Activated naive CD4-positive, alpha-beta T cell (primary cell): ENCODE measurements at places on chromosomes 6 and 20.

- DNase-seq = no peak
These were observed 19.2 kb upstream of the FYN start for GRCh38 chr6:111892431-111892830.

GRCh38 chr6:163892824-163893561, 478.5 kb downstream of the QKI start:
- no peak for DNase-seq

DNA sequence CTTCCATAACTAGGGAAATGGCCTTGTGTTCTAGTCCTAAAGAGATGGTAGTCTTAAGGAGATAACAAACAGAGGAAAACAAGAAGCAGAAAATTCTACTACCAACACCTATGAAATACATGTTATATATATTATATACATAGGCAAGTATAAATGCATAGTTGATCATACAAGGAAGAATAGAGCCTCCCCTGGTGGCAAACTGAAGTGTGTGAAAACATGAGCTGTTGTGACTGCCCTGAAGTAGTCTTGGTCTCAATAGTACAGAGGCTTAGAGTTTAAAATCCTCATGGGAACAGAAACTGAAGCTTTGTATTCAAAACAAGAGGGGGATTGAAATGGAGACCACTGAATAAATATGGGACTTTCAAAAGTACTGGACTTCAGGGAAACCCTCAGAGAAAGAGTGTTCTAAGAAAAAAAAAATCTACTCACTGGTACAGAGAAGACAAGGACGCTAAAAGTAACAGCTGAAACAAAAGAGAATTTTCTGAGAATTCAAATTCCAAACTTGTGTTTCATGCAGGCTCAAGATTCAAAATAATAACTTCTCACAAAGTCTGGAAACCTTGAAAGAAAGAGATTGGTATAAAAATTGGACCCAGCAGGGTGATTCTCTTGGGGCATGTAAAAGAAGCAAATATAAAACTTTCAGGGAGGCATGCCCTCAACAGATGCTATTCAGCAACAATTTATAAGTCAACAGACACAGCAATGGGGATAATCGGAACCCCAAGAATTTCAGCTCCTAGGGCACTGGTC, 59.7 kb upstream of the SAMD3 start:
- no peak for DNase-seq

DNA sequence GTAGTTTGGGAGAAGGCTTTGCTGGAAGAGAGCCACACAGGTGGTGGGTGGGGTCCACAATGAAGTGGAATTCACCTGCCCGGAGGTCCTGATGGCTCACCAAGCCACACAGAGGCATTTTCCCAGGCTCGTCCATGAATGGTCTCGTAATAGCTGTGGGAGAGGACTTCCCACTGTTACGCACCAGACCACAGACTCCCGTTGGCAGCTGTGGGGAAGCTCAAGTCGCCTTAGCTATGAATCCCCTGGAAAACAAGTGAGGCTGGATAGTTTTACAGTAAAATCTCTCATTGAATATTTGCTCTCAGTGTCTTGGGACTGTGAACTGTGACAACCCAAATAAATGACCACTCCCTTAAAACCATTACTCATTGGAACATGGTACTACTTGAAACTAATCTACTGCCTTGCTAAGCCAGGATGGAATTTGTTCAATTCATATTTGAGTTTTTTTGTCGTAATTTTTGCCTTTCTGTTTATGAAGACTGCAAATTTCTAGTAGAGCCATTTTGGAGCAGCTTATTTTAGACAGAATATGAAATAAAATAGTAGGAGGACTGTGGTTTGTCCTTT, 79.4 kb downstream of the JAG1 start:
- no peak for DNase-seq

DNA sequence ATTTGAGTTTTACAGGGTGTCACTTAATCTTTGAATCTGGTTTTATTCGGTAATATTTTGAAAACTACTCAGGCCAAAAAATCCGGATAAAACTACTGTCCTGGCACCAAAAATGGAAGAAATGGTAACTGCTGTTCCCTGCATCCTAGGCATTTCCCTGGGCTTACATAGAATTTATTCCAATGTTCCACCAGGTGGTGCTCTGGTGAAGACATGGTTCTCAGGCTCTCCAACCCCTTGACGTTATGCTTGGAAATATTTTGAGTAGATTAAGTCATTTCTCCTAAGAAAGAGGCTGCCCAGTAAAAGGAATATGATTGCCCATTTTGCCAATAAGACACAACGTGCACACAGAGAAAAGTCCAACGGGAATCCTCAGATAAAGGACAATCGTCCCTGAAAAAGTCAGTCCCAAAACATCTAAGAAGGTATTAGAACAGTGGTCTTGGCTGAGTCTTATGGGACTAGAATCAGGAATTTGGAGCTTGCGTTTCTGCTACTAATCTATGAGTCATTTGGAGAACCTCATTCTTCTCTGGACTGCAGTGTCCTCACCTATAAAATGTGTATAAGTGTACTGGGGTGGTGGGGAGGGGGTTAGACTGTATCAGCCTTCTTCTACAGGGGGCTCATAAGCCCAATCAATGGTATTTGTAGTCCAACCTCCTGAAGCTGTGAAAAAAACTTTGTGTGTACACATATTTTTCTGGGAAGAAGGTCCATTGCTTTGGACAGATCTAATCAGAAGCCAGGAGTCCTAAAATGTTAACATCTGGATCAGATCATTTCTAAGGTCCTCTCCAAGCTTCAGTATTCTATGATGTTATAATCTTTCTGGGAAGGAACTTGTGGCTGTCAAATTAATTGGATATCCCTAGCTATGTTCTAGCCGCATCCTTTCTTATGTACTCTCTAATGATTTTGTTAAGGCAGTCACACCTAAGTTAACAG, 131.0 kb upstream of the BMP2 start:
- no peak for DNase-seq

GRCh38 chr20:19416627-19417026, 204.2 kb downstream of the SLC24A3 start:
- no peak for DNase-seq

DNA sequence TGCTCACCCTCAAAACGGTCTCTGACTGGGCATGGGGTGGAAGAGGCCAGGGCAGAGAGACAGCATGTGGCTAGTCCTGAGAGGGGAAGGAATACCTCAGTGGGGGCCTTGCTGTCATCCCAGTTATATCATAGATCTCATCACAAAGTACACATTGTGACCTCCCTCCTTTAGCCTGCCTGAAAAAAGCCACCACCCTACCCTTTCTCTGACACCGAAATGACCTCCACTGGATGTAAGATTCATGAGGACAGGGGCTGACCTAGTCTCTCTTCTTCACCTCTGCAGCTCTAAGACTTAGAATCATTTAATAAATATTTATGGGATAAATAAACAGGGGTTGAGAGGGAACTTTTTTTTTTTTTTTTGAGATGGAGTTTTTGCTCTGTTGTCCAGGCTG, at the start of gene C20orf173:
Gene C20orf173, minus strand, starts transcription at position 101 of the 400 bp plus-strand sequence. CDS start 279 bp downstream, outside the sequence.
- no peak for DNase-seq

DNA sequence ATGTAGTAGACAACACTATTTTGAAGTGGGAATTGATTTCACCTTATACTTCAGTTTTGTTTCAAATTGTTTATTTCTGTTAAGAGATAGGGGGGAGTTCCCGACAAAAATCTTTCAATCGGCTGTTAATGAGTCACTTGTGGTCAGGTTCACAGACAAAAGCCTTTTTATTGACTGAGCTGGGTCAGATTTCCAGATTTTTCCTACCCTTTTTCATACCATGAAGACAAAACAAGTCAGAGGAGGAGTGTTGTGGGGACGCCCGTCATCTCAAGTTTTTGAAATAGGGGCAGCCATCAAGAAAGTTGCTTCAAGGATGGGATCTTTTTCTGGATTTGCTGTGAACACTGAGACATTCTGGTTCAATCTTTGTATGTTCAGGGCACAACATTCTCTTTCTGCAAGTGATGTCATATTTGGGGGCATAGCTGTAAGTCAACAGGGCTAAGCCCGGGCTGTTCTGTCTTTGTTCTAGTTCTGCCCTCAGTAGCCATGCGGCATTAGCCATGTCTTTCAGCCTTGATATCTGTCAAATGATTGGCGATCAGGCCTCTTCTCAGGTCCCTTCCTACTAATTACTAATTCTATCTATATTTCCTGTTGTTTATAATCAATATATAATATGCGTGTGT, 496.0 kb upstream of the MARCKS start:
- no peak for DNase-seq

DNA sequence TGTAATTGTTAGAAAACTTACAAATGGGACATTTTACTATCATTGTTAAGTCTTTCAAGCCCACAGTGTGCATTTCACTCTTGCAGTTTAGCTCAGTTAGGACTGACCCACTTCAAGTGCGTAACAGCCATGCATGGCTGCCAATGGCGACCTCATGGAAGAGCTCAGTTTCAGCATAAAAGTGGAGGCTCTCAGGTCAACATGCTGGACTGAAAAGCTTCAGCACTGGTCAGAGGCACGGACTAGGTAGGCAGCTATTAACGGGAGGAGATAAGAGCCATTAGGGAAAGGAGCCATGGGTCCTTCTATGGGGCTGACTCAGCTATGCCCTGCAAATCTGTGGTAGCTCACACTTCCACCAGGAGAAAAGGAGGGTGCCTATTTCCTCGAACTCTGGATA, 101.8 kb downstream of the TTLL2 start:
- DNase-seq = no peak

- no peak for DNase-seq
These were observed 4.1 kb downstream of the MAP1LC3A start for GRCh38 chr20:34562641-34563040.

DNA sequence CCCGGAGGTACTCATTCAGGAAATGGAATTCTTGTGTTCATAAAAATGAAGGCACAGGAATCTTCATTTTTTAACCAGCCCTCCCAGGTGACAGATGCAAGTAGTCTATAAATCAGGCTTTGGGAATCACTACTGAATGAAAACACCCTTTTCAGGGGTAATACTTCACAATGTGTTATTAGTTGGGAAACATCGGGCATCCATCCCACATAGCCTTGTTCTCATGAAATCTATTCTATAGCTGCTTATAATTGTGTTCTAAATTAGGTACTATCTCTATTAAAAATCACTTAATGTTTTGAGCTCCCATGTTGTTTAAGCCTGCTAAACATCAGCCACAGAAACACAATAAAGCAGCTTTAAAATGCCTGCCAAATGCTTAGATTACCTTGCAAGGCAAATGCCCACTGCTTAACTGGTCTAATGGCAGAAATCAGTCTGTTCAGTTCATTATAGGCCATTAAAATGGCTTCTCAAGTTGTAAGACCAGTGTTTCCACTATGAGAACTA, 94.9 kb downstream of the L3MBTL3 start:
- DNase-seq = no peak
